Activated CD8-positive, alpha-beta T cell treated with anti-CD3 and anti-CD28 coated beads, Interleukin-2, amount 10 ng/mL, durations not matched to agents 7 days and 5 days (primary cell): ENCODE measurements at places on chromosomes 6 and 20. TPM values are rescaled to one million over a fixed set of nuclear protein-coding genes. Genes with fewer than 3 reads are reported as not detected.

The SLC32A1 gene
- not detected for total RNA-seq

The NUDT3 gene
- total RNA-seq: 13.8 TPM

The DAAM2 gene
- total RNA-seq: not detected

DNA sequence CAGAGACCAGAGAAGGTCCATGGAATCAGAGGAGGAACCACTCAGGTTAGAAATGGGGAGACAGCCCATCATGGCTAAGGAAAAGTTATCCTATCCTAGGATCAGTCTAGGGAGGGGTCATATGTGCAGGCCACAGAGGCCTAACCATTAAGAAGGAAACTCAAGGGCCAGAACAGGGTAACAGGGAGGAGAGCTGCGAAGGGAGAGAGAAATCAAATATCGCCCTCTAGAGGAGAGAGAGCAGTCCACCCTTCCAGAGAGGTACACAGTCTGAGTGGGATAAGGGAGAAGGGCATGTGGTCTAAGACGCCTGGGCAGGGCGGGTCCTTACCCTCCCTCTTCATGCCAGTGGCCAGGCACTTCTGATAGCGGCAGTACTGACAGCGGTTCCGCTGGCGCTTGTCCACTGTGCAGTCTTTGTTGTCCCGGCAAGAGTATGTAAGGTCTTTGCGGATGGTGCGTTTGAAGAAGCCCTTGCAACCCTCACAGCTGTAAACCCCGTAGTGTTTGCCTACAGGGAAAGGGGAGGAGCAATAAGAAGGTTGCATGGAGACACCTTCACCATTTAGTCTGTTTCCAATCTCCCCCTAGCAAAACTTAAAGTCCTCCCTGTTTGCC is 2.9 kb downstream of the RXRB start:
- peak; percentile 55 for DNase-seq

DNA sequence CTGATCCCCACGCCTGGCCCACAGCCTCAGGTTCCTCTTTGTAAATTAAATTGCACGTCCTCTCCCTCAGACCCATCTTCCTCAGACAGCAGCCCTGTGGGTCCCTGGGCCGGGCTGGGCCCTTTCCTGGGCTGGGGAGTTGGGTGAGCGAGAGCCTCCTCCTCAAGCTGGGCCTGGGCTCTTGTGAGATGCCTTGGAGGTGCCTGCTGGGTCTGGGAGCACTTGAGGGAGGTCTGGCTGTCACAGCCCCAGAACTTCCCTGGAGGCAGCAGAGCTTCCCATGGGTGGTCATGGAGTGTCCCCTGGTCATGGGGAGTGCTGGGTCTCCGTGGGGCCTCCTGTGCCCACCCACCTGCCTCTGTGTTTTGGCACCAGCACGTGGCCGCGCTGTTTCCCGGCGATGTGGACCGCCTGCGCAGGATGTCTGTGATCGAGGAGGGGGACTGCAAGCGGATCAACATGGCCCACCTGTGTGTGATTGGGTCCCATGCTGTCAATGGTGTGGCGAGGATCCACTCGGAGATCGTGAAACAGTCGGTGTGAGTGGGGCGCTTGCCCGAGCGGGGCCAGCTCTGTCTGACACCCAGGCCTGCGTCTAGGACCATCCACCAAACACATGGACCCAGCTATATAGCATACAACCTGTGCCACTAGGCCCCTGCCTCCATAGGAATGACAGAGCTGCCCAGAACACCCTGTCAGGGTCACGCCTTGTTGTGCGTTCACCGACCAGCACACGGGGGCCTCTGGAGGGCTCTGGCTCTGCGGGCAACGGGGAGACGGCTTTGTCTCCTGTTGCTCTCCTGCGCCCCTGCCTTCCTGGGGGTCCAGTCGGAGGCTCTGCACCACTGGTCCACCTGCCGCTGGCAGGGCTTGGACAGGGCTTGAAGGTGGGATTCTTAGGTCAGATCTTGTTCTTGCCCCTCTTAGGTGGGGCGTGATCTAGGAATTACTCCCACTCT is 33.0 kb downstream of the PYGB start:
- no peak for DNase-seq

- DNase-seq: no peak
Observed at GRCh38 chr6:31842053-31842452, 14.5 kb downstream of the HSPA1B start.

GRCh38 chr6:56649053-56649769 is 6.5 kb upstream of the DST start:
- DNase-seq: no peak

DNA sequence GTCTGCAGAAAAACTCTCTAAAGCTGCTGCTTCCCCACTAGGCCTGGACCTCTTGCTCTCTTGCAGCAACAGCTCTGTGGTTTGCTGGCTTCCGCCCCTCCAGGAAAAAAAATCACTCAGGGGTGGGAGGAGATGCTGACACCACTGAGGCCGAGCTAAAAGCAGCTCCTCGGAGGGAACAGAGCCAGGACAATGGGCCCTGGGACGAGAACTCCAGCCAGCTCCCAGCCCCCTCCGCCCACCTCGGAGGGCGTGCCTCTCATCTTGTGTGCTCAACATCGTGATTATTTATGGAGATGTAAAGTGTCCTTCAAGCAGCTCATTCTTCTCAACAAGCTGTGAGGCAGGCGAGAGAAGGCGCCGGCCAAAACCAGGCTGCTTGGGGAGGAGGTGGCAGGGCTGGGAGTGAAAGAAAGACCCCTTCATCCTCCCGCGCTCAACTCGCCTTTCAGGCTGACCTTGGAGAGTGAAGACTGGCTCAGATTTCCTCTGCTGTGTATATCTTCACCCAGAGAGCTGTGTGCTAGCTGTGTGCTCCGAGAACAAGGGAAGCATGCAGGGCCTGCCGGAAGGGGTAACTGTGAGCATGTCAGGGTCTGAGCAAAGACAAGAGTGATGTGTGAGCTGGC is 53.5 kb upstream of the LRFN2 start:
- peak; percentile 66 for DNase-seq

DNA sequence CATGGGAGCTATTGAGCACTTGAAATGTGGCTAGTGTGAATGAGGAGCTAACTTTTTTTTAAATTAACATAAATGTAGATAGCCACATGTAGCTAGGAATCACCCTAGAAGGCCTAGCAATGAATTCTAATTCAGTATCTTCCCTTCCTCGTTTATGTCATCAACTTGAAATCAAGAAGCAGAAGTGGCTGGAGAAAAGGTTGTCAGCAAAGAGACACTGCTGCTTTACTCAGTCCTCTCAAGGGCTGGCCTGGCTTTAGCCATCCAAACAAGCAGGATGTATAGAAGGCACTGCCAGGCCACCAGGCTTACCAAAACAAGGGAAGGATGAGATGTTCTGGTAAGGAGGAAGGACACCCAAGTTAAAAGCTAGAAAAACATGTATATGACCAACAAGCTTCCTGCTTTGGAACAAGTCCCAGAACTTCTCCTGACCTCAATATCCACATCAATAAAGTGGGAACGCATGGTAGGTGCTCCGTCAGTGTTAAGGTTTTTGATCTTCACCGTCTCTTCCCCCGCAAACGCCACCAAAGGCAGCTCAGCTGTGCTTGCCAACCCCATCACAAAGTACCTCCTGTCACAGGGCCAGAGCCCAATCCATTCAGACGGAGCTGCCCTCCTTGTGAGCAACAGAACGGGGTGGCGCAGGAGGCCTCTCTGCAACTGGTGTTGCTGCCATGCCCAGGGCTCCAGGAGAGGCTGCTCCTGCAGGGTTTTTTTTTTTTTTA is 235.8 kb upstream of the RIN2 start:
- DNase-seq: no peak
